Activated T-helper 2 cell treated with anti-CD3 and anti-CD28 coated beads, Interferon-gamma antibody, Interleukin-2, Interleukin-4, amounts not matched to agents 10 μg/mL and 5 μg/mL and 100 μg/mL, durations not matched to agents 14 hours and 24 hours and 36 hours (primary cell): ENCODE measurements at places on chromosomes 16 and 17. TPM values are rescaled to one million over a fixed set of nuclear protein-coding genes. Genes with fewer than 3 reads are reported as not detected.

The DNAAF1 gene
- 0.09 TPM in 1 of 2 replicates, not detected in the other for total RNA-seq

DNA sequence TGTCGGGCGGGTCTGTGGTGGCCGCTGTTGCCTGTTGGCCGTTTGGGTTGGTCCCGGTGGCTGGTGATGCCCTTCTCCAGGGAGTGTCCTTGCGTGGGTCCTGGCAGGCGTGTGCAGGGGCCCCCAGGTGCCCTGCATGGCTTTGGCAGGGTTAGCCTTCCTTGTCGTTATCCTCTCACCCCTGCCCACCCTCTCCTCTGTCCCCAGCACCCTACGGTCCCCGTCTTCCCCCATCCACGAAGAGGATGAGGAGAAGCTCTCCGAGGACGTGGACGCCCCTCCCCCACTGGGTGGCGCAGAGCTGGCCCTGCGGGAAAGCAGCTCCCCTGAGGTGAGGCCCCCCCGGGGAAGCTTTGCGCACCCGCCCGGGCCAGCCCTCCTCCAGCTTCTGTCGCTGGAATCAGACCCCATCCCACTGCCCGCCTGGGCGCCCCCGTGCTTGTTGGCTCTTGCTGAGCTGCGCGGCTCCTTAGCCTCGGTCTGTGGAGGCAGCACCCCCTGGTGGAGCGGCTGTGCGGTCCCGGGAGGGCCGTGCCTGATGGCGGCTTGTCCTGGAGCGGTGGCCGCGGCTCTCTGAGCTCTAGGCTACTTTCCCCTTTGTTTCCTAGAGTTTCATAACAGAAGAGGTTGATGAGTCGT, 10.6 kb upstream of the NUDT16L1 start:
- DNase-seq = no peak

- DNase-seq = no peak
These were observed 290.4 kb downstream of the MAP2K6 start for GRCh38 chr17:69704935-69705334.

DNA sequence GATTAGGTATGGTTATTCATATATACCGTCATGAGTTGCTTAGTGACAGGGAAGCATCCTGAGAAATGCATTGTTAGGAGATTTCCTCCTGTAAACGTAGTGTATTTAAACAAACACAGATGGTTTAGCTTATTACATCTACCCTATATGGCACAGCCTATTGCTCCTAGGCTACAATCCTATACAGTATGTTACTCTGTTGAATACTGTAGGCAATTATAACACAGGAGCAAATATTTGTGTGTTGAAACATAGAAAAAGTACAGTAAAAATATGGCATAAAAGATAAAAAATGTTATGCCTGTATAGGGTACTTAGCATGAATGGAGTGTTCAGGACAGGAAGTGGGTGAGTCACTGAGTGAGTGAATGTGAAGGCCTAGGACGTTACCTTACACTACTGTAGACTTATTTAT, 157.7 kb downstream of the CDH11 start:
- DNase-seq = no peak
